ENCODE measurements at places on chromosomes 6 and 20.

GRCh38 chr20:49104365-49104648, 58.2 kb downstream of the CSE1L start:
- peak; percentile 5 for DNase-seq

DNA sequence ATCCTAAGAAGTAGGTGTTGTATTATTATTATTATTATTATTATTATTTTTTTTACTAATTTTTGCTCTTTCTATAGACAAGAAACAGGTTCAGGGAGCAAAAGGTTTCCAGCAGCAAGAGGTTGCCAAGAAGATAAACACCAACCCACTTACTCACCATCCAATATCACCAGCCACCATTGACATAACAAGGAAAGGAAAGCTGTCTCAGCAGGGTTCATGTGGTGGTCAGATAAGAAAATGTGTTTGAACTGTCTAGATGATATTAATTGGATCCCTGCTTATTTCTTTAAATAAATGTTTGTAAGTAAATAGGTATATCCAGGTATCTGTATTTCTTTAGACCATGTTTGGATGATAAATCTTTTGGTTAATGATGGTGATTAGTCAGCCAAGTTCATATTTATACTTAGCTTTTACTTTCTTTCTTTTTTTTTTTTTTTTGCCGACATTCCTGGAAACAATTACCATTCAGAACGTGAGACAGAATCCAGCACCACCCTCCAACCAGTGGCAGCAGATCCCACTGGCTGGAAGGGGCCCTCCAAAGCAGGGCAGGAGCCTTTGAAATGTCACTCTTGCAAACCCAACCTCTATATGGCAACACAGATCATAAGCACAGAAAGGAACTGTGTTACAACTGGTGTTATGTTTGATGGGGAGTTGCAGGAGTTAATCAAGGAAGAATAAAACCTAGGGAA, 139.2 kb upstream of the ECI2 start:
- DNase-seq, result no peak

- DNase-seq, result no peak
Measured at GRCh38 chr20:58021481-58021880, 207.0 kb downstream of the ANKRD60 start.

DNA sequence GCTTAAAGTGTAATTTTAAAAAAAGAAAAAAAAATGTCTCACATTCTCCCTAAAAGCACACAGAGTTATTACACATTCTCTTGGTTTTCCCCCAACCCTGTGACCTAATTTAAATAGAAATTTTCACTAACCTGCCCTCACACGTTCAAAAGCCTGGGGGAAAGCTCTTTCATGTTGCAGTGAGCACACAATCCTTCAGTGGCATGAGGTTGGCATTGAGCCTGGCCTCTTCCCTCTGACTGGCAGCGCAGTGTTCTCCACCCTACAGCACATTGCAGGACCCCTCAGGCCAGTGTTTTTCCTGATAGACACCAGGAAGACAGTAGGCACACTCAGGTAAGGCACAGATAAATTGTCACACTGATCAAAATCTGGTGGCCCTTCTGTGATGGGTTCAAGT, 34.1 kb downstream of the TNFRSF21 start:
- DNase-seq, result no peak

DNA sequence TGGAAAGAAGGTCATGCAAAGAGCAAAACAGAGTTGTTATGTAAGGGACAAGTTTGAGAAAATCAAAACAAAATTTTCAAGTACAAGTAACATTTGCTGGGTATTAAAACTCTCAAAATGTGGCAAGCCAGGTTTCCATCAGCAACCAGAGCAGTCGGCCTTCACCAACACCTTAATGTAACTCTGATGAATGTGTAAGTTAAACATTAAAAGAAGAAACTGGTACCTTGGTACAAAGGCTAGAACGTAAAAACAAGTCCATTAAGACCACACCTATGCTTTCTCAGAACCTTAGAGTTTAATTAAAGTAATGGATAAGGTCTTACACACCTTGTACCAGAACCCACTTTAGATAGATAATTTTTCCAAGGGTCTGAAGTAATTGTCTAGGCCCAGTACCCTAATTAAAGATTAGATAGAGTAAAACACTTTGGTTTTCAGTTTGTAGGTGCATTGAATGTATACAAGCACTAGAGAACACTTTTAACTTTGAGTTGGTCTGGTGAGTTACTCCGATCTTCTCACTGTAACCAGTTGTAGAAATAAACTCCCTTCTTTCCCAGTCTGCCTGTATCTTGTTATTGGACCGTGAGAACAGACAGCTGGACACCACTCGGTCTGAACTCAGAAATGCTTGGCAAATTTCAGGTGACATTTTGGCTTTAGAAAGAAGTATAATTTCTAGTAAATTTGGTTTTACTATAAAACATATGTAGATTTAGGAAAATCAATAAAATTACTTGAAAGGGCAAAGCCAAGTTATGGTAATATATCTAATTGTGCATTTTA, 319.4 kb downstream of the HTR1B start:
- no peak for DNase-seq

Measured in NCI-H345 (cell line).